Stimulated activated CD4-positive, alpha-beta T cell treated with anti-CD3 and anti-CD28 coated beads, Interleukin-4, amount 100 ng/mL, for 4 hours (primary cell): ENCODE measurements at places on chromosomes 3 and 15.

GRCh38 chr3:100902572-100902971 is 90.6 kb downstream of the ABI3BP start:
- DNase-seq, result no peak

- no peak for DNase-seq
Observed at GRCh38 chr3:12921736-12922135, 80.4 kb upstream of the RPL32 start.

- no peak for DNase-seq
Observed at GRCh38 chr15:54029081-54029480, 50.8 kb downstream of the UNC13C start.

DNA sequence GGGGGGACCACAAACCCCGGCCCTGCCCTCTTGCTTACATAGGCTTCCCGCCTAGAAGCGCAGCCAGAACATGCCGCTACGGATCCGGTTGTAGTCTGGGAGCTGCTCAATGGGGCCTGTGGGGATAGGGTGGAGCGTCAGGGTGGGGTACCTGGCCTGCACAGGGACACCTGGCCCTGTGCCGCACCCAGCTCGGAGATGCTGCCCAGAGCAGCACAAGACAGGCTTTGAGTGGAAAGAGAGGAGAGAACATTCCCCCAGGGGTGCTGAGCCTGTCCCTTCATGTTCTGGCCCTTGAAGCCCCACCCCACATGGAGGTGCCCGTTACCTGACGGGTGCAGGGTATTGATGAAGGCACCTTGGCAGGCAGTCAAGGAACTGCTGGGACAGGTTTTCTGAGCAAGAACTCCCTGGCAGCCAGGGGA is 4.0 kb upstream of the COL7A1 start:
- DNase-seq, result no peak

DNA sequence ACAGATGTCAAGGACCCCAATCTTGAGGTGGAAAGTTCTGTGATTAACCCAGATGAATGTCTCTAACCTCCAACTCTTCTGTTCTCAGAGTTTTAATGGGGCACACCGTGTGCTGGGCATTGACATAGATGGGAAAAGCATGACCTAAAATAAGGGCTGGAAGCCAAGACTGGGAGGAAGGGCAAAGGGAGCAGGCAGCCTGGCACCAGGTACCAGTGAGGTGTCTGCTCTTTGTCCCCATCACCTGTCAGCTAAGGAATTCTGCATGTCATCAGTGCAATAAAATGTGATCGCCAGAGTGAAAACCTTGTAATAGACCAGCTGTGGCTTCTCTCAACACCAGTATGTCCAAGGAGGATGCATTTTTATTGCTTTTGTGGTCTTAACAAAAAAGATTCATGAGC is 143.5 kb upstream of the TPM1 start:
- DNase-seq, result no peak

DNA sequence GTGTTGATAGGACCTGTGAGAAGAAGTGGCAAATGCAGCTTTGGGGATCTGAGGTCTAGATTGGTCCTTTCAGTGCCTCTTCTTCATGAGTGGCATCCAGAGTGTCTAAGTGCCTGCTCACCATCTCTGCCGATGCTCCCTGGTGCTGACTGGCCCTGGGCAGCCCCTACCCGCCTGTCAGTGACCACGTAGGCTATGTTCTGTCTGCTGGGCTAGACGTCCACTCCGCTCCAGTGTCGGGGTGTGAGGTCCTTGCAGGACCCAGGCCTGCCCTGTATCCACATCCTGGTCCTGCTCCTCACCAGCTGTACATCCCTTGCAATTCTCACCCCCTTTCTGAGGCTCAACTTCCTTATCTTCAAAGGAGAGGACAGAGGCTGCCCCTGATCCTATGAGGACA is 48.3 kb upstream of the PRR23E start:
- DNase-seq, result no peak

DNA sequence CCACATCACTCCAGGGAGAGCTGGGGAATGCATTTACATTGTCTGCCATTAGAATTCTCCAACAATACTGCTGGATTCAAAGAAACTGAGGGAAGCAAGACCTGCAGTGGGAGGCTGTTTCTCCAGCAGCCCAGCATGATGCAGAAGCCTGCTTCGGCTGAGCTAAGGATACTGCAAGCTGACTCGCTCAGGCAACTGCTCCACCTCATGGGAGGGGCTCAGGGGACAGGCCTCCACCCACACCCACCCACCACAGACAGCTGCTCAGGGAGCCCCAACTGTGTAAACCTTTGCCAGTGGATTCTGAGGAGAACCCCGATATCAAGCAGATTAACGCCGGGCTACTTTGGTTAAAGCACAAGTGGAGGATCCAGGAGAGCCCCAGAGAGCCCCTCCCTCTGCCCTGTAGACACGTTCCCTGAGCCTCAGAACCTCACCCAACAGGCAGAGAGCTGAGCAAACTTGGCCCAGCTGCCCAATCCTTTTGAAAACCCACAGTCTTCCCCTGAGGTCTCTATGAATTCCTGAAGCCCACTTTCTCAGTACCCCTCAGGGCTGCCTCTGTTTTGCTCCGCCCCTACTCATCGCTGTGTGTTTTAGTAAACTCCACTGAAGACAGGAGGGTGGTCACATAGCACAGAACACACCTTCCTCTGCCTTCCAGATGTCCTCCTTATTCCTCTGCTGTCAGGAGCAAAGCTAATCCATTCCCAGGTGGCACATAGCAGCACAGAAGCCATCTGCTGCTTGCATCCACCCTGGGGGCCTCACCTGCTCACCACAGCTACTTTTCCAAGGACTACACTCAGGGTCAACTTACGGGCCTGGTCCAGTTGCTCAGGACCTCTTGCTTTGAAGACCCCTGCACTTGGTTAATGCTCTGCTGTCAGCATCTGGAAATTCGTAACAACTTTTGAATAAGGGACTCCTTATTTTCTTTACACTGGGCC is 269.0 kb downstream of the ABHD5 start:
- DNase-seq, result no peak
